ENCODE measurements at places on chromosomes 4 and X. TPM values are rescaled to one million over a fixed set of nuclear protein-coding genes. Genes with fewer than 3 reads are reported as not detected.

The TEX13D gene
- total RNA-seq: not detected

The GABRG1 gene
- total RNA-seq: not detected

The SPANXN4 gene
- not detected for total RNA-seq

The CCDC110 gene
- 14.0 TPM for total RNA-seq

The TMEM31 gene
- 0.53 TPM for total RNA-seq

GRCh38 chr4:153645183-153645582 lies 38.9 kb upstream of the TLR2 start:
- DNase-seq: no peak

DNA sequence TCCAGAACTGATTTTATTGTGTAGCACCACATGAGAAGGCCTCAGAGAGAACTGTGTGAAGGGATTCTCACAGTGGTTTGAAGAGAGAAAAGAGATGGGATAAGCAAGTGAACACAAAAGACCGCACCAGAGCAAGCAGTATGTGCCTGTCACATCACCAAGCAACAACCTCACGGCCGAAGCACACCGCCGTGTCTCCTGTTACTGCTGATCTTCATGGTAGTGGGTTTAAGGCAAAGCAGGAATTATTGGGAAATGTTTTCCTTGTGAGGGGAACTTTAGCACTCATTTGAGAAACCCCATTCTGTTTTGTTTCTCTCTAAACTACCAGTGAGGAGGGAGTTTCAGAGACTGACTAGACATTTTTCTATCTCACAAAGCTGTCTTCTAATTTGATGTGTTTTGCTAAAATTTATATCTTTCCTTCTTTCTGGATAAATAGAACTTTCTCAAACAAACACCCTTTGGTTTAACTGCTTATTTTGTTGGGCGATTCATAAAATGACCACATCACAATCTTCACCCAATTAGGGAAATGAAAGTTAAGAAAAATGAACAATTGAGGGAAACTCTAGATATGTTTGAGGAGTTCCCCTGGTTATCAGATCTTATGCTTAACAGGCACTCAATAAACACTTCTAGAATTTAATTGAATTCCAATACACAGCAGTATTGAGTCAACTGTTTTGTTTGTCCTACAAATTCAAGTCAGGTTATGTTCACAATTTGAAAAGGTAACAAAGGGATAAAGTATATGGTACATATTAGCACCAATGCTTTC lies 16.5 kb downstream of the SH3KBP1 start:
- DNase-seq: no peak

- DNase-seq: no peak
Measured at GRCh38 chrX:21657318-21658151, 595 bp downstream of the KLHL34 start.

DNA sequence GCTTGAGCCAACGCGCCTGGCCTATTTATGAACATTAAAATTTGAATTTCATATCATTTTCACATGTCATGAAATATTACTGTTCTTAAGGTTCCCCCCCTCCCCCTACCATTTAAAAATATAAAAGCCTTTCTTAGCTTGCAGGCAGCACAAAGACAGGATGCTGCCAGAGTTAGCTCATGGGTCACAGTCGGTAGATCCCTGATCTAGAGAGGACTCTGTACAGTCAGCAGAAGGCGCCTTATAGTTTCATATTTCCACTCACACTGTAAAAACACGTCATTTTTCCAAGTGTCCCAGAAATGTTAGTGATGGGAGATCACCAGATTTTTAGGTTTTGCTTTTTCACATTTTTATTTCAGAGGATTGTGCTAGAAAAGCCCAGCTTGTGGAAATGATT lies 12.2 kb downstream of the NOCT start:
- DNase-seq: no peak

GRCh38 chr4:70874268-70875156 lies 27.7 kb upstream of the MOB1B start:
- DNase-seq: peak; percentile 65

DNA sequence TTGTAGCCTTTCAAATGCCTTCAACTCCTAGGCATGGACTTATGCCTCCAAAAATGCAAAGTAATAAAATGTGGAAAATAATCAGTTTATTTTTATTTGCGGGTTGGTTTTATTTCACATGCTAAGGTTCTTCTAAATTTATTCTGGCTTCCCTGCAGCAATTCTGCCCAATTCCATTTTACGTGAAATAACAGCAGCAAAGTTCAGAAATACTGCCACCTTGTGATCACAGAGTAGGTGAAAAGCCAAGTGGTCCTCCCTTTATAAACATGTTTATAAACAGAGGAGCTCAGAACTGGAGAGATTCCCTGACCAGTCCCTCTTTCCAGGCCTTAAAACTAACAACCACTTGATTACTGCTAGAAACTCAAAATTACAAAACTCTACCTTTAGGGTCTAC lies 14.7 kb upstream of the DCHS2 start:
- peak; percentile 41 for DNase-seq

DNA sequence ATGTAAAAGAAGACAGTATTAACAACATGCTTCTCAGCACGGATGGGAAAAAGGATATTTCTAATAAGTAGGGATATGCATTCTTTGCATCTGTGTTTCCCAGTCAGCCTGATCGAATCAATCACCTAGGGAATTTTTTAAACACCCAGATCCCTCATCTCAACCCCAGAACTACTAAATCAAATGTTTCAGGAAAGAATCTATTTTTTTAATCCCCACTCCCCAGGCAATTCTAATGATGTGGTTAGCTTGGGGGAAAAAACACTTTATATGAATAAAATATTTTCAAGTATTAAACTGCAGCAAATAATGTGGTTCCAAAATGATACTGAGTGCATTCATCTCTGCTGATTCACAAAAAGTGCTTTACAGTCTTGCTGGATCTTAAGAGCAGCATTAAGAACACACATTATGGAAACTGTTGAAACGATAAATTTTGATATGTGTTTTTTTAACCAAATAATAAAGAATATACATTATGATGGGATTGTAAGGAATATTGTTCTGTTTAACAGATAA lies 68.7 kb upstream of the GUCY1A1 start:
- DNase-seq: no peak

DNA sequence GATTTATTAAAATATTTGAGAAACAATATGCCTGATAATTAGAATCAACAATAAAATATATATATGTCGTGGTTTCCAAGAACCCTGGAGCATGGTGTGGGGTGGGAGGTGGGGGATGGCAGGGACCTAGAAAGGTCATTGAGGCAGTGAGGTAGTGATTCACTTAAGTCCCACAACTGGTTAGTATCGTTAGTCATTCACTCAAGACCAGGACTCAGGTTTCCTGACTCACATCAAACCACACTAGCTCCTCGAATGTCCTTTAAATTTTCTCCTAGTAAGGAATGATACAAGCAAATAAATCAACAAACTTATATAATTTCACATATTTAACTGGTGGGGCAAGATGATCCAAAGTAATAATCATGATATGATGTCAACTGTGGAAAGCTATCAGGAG lies 158.8 kb upstream of the AADAT start:
- no peak for DNase-seq

GRCh38 chr4:107856901-107857300 lies 32.2 kb downstream of the SGMS2 start:
- no peak for DNase-seq

DNA sequence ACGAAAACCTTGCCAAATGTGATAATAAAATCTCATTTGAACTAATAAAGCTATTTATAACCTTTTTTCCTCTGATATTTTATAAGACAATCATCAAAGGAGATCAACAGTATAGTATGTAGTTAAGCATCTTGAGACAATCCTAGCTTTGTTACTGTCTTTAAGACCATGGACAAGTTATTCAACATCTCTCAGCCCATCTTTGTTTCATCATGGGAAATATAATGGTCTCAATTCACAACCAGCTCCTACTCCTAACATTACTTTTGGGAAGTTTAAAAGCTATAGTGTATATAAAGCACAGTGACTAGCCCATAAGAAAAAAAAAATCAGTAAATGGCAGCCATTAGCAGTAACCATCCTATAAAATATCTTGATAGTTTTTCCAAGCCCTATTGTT lies 57.6 kb upstream of the APELA start:
- no peak for DNase-seq

DNA sequence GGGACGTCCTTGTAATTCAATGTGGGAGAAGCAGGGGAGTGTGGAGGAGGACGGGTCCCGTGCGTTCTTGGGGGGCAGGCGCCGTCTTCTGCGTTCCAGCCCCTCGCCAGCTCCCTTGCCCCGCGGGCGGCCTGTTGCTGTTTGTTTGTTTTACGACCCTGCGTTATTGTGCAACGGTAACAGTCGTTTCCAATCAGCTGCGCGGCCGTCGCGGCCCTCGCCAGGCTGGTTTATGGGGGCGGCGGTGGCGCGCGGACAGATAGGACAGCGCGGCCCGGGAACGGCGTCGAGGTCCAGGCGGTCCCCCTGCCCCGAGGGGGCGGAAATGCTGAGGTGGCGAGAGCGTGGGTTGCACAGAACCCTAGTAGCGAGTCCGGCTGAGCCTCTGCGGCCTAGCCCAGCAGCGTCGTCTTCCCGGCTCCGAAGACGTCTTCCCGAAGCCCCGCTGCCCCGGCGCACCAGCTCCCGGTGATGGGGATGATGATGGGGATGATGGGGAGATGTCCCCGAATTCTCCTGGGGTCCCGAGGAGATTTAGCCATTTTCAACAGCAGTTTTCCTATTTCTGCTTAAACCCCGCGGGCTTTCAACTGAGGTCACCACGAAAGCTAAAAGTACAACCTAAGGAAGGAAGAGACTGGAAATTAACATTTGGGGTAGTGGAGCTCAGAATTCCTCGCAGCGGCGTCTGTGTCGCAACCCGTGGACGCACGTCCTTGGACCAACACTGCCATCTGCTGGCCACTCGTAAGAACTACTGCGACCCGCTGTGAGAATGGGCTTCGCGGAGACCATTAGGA lies 4.8 kb downstream of the PDGFRA start:
- peak; percentile 71 for DNase-seq
